ENCODE measurements at places on chromosomes 11 and 22.

DNA sequence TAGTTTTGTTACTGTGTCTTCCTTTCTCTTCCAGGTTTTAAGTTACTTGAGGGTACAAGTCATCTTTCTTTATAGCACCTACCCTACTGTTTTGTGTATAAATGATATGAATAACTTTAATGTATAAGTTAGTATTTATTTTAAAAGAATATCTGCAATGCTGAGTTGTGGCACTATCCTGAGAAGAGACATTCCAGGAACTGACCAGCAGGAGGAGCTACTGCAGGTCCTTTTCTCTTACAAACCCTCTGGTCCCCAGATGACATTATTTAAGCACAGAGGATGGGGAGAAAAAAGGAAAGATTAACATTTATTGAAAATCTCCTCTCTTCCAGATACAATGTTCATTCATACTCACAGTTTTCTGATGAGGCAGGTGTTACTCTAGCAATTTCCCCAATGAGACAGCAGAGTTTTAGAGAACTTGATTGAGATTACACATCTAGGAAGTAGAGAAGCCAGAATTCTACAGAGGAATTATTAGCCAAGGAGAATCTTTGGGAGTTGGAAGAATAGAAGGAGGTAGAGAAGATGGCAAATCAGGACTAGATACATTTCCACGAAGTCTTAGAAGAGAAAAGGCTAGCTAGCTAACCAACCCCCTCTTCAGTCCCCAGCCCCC, 541.2 kb upstream of the API5 start:
- no peak for DNase-seq

DNA sequence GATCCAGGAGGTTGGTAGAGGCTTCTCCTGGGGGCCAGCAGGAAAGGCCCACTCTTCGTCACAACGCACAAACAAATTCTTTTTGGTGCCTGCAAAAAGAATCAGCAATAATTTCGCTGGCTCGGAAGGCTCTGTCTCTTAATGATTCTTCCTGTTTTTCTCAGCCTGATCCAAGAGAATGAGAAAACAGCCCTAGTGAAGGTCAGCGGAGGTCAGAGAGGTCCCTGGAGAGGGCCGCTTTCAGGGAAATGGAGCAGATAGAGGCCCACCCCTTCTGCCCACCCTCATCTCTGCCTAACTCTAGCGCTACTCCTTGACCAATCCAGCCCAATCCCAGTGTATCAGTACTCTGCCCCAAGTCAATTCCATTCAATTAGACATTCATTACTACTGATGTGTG, 19.2 kb downstream of the LRRC55 start:
- DNase-seq, result no peak

- DNase-seq, result no peak
Measured at GRCh38 chr22:42895087-42895486, 38.0 kb upstream of the ARFGAP3 start.

DNA sequence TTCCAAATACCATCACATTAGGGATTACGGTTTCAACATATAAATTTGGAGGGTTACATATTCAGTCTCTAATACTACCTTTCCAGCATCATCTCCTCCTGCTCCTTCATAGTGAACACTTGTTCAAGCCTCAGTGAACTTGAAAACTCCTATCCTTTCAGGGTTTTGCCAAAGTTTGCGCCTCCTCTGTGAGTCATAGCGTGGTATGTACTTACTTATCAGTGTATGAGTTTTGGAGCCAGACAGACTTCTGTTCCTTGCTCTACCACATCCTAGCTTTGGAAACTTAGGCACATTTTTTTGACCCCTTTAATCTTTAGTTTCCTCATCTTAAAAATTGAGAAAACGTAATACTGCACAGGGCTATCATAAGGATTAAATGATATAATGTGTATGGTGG, 160.1 kb upstream of the ZC3H12C start:
- no peak for DNase-seq

GRCh38 chr11:18495271-18495670, 31.5 kb downstream of the TSG101 start:
- no peak for DNase-seq

- no peak for DNase-seq
Measured at GRCh38 chr11:72002841-72003775, 4.4 kb downstream of the IL18BP start.

- no peak for DNase-seq
Measured at GRCh38 chr11:95494856-95495255, 263.9 kb upstream of the SESN3 start.

GRCh38 chr22:41229730-41230400, 10.9 kb downstream of the CHADL start:
- no peak for DNase-seq

GRCh38 chr22:20147237-20147988, 3.4 kb downstream of the CCDC188 start:
- no peak for DNase-seq

DNA sequence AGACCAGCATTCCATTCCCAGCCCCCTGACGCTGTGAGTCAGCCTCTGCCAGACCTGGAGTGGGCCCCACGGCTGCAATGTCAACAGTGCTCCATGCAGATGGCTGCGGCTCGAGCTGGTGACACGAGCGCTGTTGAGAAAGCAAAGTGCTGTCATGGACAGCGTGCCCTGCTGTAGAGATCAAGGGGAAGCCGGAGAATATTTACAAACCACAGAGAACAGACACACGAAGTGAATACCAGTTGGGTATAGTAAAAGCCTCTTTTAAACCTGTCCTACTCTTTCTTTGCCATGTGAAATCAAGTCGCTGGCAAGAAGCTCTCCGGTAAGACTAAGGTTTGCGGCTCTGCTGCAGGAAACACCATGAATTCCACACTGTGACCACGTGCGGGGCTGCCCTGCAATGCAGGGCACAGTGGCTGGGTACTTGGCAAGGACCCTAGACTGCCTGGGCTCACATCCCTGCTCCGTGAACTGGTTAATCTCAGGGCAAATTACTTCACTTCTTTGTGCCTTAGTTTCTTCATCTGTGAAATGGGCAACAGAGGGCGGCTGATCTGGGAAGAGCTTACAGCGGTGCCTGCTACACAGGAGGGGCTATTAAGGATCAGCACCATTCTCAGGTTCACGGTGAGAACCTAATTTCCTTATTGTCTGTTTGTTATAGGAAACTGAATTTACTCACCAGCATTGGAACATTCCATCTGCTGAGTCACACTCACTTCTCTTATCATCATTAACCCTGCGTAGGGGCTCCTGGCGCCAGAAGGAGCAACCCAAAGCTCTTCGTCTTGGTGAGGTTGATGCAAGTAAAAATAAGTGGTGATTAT, 27.8 kb upstream of the ELFN2 start:
- no peak for DNase-seq

GRCh38 chr11:122632181-122632824, 23.2 kb upstream of the UBASH3B start:
- no peak for DNase-seq

- no peak for DNase-seq
Measured at GRCh38 chr22:17486719-17487118, 76.6 kb upstream of the SLC25A18 start.

DNA sequence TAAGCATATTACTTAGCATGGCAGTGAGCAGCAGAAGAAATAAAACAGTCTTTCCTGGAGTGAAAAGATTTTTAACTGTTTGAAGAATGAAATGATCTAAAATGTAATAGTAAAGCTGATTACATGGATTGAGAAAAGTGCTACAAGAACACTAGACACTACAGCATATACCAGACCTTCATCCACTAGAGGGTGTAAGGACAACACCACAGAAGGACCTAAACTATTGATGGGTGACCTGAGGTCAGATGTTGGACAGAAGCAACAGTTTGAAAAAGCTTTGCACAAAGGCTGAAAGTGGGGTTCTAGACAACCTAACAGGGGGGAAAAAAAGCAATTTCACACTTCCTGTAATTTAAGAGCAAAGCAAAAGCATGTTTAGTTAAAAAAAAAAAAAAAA, 97.7 kb downstream of the RBFOX2 start:
- DNase-seq, result no peak

GRCh38 chr11:102806296-102806695, 8.3 kb upstream of the MMP1 start:
- DNase-seq, result no peak

DNA sequence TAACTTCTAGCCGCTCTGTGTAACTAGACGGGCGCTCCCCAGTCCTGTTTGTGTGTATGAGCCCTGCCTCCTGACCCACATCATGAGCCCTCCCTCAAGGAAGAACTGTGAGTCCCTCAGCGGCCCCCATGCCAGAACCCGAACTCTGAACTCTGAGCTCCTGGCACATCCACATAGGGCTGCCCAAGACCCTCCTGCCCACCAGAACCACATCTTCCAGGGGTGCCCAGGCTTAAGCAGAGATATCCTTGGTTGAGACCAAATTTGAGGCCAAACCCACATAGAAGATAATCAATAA, 3.0 kb downstream of the TRIM29 start:
- DNase-seq, result no peak

DNA sequence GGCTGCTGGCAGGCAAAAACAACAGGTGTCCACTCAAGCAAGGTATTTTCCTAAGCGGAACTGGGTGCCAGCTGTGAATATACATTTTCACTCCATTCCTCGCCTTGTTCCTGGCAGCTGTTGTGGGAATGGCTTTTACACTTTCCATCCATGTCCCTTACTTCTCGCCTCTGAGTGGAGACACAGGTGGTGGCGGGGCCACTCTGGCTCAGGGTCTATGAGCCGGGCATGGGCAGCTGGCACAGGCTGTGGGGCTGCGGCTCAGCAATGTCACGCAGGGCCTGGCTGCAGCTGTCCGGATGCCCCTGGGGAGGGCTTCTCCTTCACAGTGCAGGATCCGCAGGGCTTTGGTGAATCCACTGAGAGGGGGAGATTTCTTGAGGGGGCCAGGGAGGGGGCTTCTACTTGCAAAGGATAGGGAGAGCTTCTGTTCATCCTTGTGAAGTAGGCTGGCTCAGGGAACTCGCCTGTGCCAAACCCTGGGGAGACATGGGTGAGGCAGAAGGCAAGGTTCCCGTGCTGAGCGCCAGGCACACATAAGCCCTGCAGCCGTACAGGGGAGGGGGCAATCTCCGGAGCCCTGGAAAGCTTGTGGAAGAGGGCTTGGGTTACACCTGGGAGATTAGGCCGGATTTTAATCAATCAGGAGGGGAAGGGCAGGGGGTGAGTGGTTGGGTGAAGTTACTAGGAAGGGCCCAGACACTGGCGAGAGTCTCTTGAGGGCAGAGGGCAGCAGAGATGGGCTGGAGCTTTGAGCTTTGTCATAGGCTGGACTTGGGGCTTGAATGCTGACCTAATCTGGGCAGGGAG, 45.7 kb downstream of the KCNQ1OT1 start:
- DNase-seq, result no peak

DNA sequence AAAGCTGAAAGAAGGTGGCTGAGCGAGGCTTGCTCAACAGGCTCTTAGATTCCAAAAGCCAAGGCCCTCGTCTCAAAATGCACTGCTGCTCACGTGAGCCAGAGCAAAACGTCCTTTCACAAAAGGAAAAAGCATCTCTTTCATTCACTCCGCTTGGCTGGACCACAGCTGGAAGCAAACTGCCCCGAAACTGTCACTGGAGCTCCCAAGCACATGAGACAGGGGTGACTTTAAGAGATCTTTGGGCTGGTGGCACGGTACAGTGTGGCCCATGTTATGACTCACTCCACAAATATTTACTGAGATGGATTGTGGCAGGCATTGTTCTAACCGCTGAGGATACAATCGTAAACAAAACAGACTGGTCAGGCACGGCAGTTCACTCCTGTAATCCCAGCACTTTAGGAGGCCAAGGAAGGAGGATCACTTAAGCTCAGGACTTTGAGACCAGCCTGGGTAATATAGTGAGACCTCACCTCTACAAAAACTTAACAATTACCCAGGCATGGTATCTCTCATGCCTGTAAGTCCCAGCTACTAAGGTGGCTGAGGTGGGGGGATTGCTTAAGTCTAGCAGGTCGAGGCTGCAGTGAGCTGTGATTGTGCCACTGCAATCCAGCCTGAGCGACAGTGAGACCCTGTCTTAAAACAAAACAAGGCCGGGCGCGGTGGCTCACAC, 3.6 kb downstream of the PLA2G6 start:
- DNase-seq, result peak; percentile 77

DNA sequence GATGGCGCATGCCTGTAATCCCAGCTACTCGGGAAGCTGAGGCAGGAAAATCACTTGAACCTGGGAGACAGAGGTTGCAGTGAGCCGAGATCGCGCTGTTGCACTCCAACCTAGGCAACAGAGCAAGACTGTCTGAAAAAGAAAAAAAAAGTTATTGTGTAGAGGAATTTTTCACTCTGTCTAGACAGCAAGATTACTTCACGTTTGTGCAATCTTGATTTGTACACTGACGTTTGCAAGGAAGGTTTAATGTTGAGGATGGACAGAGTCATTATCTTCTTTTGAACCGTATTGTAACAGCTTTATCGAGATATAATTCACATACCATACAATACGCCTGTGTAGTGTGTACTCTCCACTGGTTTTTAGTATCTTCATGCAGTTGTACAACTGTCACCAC, 3.7 kb downstream of the CTTN start:
- DNase-seq, result no peak

DNA sequence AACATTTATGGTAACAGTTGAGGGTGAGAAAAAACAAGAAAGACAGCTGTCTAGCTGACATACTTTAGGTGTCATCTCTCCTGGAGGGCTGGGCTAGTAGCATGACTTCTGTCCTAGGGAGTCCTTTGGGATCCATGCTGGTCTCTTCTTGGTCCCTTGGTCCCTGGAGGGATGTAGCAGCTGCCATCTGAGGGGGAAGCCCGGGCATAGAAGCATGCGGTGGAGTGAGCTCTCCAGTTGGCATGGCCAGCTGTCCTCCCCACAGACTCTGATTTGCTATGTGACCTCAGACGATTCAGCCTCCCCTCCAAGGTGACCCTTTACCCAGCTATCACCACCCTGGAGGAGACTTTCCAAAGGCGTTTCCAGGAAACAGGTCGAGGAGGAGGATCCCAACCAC, 28.7 kb downstream of the POU2F3 start:
- no peak for DNase-seq

DNA sequence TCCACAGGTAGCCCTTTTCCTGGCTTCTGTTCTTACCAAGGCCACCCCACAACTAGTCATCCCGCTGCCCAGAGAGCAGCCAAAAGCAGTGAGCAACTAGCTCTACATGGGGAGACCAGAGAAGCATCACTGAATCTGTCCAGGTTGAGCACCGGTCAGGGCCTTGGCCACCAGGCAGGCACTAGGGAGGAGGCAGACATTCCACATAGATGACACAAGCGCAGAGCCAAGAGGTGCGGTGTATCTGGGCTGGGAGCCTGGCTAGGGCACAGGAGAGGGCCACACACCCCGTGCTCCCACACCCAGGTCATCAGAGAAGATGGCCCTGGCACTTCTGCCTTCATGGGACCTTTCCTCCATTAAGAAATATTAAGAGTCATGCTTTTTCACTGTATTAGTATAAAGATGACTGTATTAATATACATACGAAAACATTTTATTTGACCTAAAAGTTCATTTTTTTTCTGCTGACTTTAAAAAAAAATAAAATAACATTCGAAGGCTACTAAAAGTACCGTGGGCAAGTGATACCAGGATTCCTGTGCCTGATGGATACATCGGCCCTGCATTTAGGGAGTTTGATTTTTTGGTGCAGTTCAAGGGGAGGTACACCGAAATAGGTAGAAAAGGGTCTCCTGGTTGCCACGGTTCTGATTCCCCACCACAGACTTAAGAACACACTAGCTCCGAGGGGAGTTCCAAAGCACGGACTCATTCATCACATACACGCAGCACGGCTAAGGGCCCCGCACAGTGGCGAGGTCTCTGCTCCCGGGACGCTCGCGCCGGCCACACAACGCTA, 1.2 kb downstream of the DGCR2 start:
- DNase-seq, result no peak

- DNase-seq, result no peak
Measured at GRCh38 chr11:56816259-56816658, 67.8 kb upstream of the OR9G4 start.
